Glutamatergic neuron (in vitro differentiated cells): ENCODE measurements at places on chromosomes 2 and 18. TPM values are rescaled to one million over a fixed set of nuclear protein-coding genes. Genes with fewer than 3 reads are reported as not detected.

- no peaks in the 10 kb centered on the region for H3K4me1 ChIP-seq
These were observed 38.3 kb downstream of the ITGA6 start for GRCh38 chr2:172465417-172466334.

The COX7A2L gene
- 98.8 TPM for total RNA-seq

GRCh38 chr18:21012308-21012707 is 99.3 kb downstream of the ROCK1 start:
- H3K4me1 ChIP-seq: no peaks in the 10 kb centered on the region
- no peak overlapping the region for H3K4me3 ChIP-seq
- peaks cover 13% of the 10 kb centered on the region for H3K36me3 ChIP-seq
- DNase-seq: no peak
- H3K27ac ChIP-seq: no peak overlapping the region

GRCh38 chr18:36299015-36299414 is 1.5 kb downstream of the FHOD3 start:
- H3K27me3 ChIP-seq: no peaks in the 10 kb centered on the region
- no peak overlapping the region for H3K27ac ChIP-seq
- peaks cover 10% of the 10 kb centered on the region for H3K4me1 ChIP-seq
- peaks cover 12% of the 10 kb centered on the region for H3K36me3 ChIP-seq
- no peak for DNase-seq

The HEATR5B gene
- 33.5 TPM for total RNA-seq

The RAX gene
- total RNA-seq: not detected
